Stimulated activated CD4-positive, alpha-beta T cell treated with anti-CD3 and anti-CD28 coated beads, Interleukin-2, amount 100 ng/mL, for 24 hours (primary cell): ENCODE measurements at places on chromosomes 6 and 20.

DNA sequence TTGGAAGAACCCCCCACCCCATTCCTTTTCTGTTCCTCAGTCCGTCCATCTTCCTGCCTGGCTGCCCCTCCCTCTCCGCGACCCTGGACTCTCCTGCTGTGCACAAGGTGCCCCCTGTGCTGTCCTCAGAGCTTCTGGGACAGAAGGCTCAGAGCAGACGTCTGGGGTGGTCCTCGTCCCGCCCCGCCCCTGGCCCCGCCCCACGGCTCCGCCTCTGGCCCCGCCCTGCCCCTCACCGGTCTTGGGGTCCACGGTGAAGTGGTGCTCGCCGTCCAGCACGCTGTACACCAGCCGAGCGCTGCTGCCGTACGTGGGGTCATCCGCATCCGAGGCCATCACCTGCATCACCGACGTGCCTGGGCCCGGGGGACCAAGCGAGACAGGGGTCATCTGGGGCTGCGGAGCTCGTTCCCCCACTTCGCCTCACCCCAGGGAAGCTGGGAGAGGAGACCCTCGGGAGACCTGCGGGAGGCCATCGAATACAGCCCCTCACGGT lies 81.0 kb downstream of the CDH22 start:
- no peak for DNase-seq

DNA sequence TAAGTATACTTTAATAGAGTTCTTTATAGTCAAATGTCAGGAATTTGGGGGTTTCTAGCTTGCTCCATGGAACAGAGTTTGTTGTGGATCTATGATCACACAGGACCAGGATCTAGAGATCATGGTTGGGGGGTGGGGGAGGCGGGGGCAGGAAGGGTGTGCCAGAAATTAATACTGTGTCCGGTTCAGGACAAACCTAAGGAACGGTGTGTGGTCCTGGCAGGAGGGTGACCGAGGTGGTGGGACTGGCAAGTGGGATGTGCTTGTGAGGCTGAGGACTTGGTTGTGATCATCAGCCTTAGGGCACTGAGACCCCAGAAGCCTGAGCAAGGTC lies 27.9 kb downstream of the GSTA3 start:
- no peak for DNase-seq

DNA sequence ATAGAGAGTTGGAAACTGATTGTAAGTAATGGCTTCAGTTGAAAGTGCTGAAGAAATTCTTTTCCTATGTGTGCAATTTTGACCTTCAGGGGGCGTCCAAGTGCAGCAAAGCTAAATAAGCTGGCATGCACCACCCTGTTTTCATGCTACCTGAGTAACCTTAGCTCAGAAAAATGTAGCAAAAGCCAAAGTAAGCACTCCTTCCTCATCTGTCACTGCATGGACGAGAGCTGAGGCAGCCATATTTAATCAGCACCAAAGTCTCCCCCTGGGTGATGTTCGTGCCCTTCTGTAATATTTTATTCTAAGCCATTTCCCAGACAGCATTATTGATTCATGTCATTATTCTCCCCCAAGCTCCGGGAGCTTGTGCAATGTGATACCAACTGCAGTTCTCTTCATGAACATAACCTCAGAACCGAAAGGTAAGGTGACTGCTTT lies 123.1 kb downstream of the RPS12 start:
- no peak for DNase-seq

GRCh38 chr6:88705601-88706000 lies 257.8 kb downstream of the RNGTT start:
- no peak for DNase-seq

- no peak for DNase-seq
Measured at GRCh38 chr20:34717230-34718095, 13.3 kb downstream of the TP53INP2 start.

DNA sequence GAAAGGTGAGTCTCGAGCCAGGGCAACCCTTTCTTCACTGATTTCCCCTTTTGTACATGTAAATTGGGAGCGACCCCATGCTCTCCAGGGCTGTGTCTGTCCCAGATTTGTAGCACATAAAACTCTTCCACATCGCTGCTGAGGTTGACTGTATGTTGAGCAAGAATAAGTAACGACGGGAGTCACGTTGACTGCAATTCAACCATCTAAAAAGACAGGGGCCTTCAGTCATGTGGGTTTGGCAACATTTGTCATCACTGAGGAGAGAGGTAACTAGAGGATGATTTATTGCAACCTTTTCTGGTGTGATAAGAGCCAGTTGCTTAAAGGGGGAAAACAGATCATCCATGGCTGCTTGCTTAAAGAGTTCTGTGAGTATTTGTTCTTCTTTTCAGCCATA lies 159.4 kb upstream of the SULF2 start:
- DNase-seq, result no peak
